ENCODE measurements at places on chromosomes 4 and X.
A peak's percentile ranks its signal among the peaks of the same experiment; 100 is the strongest.

GRCh38 chr4:76753814-76754213 is 144.1 kb downstream of the SOWAHB start:
- DNase-seq, result no peak

DNA sequence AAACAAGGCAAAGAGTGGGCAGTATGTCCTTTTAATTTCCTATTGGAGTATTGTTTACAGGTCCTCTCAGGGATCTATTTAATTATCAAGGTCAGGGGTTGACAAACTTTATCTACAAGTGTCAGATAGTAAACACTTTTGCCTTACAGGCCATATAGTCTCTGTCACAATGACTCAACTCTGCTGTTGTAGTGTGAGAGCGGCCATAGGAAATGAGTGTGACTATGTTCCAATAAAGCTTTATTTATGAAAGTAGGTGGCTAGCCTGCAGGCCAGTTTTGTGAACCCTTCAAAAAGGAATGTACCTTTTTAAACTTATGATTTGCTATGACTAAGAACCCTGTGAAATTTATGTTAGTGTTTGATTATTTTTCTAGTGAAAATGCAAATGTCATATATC is 156.1 kb downstream of the GPAT3 start:
- no peak for DNase-seq

DNA sequence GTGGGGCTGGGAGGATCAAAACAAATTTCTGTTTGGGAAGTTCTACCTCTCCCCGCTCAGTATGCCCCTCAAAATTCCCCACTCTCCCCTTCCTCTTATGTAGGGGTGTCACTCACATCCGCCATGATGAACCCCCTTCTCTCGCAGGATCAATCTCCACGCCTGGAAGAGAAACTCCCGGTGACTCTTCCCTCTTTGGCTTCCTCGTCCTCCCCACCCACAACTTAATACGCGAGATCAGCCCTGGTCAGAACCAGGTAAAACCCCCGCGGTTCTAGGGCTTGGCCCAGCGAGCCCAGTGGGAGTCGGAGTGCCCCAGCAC is 427 bp downstream of the LAMTOR3 start:
- peak; percentile 1 for DNase-seq

DNA sequence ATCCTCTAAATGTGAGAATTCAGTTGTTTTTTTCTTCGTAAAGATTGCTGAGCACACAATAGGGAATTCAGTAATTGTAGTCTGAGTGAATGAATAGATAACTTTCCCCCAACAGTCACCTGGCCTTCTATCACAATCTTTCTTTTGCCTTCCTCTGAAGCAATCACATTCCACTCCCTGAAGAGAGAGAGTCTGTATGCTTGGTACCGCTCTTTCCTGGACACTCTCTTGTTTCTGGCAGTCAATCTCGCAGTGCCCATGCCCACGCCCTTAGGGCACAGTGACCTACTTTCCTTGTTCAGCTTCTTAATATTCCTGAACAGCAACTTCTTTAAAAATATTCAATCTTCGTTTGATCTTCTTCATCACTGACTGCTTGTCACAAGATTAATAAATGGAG is 255.9 kb downstream of the ADAMTS3 start:
- no peak for DNase-seq

GRCh38 chrX:105533951-105534350 is 288.4 kb upstream of the NRK start:
- DNase-seq, result no peak

DNA sequence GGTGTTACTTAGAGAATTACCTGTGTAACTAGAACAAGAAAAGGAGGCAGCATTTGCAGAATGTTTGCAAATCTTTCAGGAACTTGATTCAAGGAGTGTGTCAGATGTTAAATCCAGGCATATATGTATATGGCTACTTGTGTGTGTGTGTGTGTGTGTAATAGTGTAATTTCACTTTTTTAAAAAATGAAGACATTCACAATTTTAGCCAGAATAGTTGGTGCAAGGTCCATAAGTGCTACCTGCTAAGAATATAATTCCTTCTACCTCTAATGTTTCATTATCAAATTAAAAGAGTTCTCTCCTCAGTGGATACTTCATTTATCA is 158.0 kb downstream of the PALLD start:
- no peak for DNase-seq

DNA sequence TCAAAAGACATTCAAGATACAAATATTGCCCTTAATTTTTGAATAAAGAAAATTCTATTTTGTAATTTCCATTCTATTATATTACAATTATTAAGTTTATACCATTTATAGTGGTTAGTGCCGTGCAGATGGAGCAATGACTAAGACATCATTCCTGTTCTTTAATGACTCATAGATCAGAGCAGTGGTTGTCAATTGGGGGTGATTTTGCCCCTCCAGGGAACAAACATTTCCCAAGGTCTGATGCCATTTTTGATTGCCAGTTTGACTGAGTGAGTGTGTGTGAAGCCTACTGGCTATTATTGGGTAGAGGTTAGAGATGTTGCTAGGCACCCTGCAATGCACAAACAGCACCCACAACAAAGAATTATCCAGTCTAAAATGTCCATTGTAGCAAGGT is 97.9 kb upstream of the DDIT4L start:
- DNase-seq, result no peak

DNA sequence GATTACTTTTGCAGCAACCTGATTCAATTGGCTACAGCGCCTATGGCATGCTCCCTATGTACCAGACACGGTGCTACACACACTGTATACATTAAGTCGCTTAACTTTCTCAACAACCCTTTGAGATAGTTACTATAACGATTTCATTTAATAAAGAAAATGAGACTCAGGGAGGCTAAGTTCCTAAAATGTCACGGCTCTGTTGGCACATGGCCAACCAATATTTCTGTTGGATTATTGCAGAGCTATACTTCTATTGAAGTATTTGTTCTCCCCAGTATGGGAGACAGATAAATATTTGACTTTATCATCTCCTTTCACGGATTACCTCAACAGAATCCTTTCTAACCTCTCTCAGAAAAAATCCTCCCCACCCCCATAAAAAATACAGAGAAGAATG is 25.3 kb downstream of the CLNK start:
- no peak for DNase-seq

- no peak for DNase-seq
Observed at GRCh38 chrX:31128855-31129254, 57.0 kb upstream of the FTHL17 start.
